ENCODE measurements at places on chromosomes 4 and X.

DNA sequence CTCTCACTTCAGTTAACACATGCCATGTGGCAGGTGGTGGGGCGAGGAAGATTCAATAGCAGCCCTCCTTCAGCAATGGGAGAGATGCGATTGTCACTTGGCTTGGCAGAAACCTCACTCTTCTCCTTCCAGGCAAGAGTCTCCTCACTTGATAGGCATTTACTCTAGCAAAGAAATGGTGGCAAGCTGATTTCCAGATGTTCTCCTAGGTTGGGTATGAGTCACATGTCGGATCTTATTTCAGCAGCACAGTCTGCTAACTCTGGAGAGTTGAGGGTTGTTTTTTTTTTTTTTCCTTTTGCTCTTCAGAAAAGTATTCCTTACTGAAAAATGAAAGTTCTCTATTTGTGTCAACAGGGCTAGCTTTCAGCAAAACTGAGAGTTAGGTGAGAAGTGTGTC lies 119.5 kb upstream of the CHRDL1 start:
- DNase-seq: no peak

DNA sequence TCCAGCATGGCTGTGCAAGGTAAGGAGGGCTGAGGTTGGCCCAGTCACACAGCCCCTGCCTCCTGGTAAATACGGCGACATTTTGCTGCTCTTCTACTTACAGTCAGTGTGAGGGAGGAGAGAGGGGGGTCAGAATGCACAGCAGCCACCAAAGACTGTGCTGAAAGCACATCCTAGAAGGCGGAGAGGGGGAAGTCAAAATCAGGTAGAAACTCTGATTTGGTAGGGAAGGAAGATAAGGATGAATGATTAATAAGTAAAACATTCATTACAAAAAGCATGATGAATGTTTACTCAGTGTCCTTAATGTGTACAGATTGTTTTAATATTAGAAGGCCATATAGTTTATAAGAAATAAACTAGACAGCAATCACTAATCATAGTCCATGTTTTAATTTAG lies 57.5 kb downstream of the ADD1 start:
- no peak for DNase-seq

DNA sequence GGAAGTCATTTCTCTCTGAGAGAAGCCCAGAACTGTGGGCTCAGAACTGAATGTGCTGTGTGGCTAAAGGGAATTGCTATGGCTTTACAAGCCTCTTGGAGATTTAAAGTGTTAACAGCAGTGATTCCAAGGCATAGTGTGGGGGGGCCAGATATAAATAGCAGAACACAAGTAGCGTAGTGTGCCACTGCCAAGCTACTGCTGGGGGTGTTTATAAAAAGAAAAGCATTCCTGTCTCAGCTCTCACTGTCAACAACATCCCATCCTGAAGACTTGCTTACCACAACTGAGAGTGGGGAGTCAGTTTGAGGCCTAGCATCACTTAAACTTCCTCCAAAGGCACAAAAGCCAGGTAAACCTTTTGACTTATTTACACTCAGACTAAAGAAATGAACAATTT lies at the start of gene ART3:
Gene ART3, plus strand, starts transcription at position 242 of the 400 bp plus-strand sequence. CDS start 1,181 bp downstream, outside the sequence.
- DNase-seq: no peak

GRCh38 chrX:15087747-15088146 lies 182.1 kb downstream of the ASB9 start:
- no peak for DNase-seq

GRCh38 chr4:76543378-76543777 lies 108.3 kb downstream of the SHROOM3 start:
- DNase-seq: no peak

DNA sequence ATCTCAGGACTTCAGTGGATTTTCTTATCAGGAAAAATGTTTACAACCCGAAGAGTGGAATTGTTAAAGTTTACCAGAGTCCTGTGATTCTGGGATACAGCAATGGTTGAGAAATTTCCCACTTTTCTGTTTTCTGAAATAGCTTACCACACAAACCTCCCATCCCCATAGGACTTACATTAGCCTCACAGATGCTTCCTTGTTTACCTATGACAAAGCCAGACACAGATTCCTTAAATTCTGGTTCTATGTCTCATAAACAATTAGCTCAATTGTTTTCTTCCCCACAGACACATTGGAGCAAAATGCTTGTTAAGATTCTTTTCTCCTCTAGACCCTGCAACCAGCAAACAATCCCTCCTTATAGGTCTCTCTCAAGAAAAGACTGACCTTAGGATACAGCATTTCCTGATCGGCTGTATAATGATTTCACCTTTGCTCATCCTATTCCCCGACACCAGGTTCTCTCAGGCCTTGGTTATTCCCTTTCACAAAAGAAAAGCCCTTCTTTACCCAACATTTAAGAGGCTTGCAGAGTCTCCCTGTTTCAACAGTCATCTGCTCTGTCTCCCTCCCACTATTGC lies 886.2 kb downstream of the ARAP2 start:
- no peak for DNase-seq

DNA sequence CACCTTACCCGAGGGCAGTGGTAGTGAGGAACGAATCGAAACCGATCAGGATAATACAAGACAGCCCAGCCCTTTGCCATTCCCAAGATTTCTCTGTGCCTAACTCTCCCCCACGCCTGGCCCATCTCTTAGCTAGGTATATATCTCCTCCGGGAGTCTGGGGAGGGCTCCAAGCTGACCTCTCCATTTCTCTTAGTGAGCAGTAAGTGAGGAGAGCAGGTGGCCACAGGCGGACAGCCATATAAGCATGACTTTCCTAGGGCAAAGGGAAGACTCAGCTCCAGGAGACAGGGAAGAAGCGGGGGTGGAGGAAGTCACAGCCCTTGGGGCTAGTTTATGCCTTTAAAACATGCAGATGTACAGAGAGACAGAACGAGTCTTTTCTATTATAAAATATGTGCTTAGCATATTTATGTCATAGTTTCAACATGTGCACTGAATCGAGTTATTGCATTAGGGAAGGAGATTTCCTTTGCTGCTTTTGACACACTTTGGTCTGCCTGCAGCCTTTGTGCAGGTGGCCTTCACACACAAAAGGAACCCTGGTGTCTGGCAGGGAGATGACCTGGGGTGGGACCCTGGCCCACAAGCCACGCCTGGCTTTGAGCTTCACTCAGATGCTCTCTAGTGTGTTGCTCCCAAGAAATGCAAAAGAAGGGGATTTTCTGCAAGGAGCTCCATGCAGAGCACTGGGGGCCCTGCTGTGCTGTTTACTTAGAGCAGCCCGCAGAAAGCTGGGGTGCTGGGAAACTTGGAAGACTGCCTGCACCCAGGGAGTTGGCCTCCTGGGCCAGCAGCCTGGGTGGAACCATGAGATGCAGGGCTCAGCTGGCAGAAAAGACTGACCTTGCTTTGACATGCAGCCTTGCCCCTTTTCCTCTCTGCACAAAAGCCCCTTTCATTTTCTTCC lies 613.3 kb downstream of the BCOR start:
- DNase-seq: no peak
